ENCODE measurements at places on chromosomes 4 and X. TPM values are rescaled to one million over a fixed set of nuclear protein-coding genes. Genes with fewer than 3 reads are reported as not detected.

Gene FAM13A
- 10.8 TPM for total RNA-seq

Gene ATP6AP2
- total RNA-seq = 82.6 TPM

Gene SSR4
- total RNA-seq = 204 TPM

Gene GLOD5
- not detected for total RNA-seq

DNA sequence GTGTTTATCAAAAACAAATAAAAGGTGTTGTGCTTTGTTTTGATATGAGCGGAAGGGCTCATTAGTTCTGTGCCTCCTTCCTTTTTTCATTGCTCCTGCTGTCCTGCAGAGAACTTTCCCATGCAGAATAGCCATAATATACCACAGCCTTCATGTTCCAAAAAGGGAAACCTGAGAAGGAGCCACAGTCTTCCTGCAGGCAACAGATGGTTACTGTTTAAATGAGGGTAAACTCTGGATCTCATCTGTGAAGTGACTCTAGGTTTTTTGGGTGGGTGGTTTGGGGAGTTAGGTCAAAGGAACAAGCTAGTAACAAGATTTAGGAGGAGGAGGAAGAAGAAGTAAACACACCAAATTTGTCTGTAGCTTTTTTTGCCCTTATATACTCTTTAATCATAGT is 131.8 kb downstream of the BMPR1B start:
- no peak for DNase-seq

- no peak for DNase-seq
These were observed 21.9 kb downstream of the REELD1 start for GRCh38 chr4:146236216-146236615.

DNA sequence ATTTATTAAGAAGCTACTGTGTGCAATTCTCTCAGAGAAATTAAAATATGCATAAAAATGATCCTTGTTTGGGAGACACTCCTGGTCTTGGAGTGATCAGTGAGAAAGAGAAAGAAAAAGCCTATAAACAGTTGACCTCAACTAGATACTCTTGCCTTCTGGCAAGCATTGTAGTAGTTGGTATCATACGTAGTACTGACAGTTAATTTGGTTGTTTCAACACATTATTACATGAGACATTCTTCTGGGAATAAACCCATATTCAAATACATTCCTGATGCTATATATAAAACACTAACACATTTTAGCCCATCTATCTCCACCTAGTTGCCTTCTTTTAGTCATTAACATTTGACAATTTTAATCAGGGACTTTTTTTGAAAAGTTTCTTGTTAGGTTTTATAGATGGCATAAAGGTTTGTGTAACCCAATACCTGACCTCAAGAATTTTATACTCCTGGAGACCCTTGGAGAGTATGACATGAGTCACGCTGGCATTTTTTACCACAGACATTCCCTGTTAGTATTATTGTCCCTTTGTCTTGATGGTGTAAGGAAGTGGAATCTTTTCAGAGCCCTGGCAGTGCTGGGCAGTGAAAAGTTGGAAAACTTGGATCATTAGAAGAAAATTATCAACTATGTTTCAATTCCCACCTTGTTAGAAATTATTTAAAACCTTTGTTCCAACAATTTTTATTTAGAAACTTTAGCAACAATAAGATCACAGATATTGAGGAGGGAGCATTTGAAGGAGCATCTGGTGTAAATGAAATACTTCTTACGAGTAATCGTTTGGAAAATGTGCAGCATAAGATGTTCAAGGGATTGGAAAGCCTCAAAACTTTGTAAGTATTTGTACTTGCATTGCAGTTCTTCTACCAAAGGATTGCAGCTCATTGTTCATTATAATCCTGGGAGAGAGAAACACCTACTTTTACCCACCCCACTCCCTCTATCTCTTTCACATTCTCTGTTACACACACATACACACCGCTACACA is 167.1 kb upstream of the PACRGL start:
- DNase-seq = no peak

DNA sequence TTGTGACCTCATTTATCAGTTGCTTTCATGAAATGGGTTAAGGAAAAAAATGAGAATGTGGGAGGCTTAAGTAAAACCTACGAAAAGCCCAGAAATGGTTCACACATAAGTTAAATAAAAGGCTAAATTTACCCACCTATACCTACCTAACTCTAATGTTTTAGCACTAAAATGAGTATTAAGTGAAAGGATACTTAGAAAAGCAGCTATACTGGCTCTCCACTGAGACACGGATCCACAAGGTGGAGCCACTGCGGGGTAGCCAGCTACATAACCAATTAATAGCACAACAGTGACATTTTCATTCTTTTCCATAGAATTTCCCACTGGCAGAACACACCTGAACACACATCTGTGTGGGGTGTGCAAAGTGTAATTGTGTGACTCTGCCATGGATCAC is 101.9 kb downstream of the MAML3 start:
- no peak for DNase-seq

GRCh38 chrX:70480660-70481018 is 36.0 kb downstream of the DLG3 start:
- DNase-seq = no peak

GRCh38 chrX:38669428-38669827 is 108.1 kb downstream of the TSPAN7 start:
- no peak for DNase-seq

Data from T-helper 17 cell (primary cell).